Cerebellum (tissue), 4 donors: ENCODE measurements at places on chromosomes 1 and 21. TPM values are rescaled to one million over a fixed set of nuclear protein-coding genes. Genes with fewer than 3 reads are reported as not detected.

DNA sequence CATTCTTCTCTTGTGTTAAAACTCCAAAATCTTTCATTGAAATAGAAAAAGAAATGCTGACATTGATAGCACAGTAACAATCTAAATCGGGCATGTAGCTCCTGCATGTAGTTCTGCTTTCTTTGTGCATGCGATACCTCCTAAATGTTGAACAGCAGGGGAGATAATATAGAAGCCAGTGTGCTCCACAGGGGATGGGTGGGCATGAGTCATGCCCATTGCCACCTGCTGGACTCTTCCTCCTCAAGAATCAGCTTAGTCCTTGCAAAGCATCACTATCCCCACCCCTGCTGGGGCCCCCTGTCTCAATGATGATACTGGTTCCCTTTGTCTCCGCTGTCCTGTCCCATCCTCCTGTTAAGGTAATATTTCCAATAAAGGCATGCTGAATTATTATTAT is 203.0 kb downstream of the RWDD3 start:
- no peak for DNase-seq

DNA sequence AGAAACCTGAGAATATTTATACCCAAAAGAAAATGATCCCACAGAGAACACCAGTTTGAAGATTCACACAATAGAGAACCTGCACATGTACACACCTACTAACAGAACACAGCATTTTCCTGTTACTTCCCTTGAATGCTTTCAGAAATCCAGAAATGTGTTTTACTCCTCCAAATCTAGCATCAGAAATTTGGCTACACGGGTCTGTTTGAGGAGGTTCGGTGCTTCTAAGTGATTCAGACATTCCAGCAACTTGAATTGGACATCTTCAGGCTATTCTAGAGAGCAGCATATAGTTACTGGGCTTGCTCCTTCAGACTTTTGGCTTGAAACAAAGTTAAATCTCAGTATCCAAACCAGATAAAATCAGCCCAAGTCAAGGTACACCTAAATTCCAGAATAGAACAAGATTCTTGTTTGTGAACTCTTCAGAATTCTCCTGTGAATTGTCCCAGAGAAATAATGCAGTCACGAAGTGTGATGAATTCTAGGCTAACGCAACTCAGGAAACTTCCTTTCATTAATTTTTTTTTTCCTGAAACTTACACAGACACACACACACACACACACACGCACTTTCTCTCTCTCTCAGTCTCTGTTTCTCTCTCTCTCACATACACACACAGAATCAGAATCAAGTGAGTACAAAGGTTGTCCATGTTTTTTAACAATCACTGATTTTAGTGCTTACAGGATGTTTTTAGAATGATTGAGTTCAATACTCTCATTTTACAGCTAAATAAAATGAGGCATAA is 278.4 kb upstream of the SNX7 start:
- no peak for DNase-seq

GRCh38 chr1:198641501-198641900 is 2.7 kb downstream of the PTPRC start:
- no peak for DNase-seq

GRCh38 chr1:154796303-154796892 is 73.7 kb downstream of the KCNN3 start:
- DNase-seq = no peak

DNA sequence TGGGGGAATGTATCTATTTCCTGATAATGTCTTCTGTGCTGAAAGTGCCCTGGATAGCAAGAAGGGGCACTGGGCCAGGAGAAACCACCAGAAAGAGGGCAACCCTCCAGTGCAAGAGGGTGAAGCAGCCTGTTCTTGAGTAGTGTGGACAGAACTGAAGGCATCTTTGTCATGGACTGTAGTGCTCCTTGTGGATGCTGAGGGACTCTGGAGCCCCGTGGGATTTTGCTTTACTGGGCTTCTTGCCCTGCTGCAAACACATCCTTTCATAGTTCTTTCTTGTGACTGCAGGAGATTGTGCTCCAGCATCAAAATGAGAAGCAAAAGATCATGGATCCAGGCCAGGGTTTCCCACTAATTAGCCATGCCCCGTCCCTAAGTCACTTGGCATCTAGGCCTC is 300.6 kb downstream of the ZNF326 start:
- no peak for DNase-seq

DNA sequence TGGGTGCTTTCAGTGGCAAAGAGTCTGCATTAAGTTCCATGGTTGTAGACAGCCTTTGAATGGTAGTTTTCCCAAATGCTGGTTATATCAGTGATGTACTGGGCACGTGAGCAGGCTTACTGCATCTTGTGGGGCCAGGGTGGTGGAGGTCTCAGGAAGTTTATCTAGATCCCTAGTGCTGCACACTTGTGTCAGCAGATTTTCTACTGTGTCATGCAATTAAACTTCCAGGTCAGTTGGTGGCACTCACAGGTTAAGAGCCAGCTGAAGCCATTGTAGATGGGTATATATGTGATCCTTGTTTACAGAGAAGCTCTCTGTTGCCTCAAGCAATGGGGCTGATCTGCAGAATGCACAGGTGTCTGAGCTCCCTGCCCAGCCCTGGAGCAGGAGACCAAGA is 33.0 kb downstream of the FOXJ3 start:
- no peak for DNase-seq

DNA sequence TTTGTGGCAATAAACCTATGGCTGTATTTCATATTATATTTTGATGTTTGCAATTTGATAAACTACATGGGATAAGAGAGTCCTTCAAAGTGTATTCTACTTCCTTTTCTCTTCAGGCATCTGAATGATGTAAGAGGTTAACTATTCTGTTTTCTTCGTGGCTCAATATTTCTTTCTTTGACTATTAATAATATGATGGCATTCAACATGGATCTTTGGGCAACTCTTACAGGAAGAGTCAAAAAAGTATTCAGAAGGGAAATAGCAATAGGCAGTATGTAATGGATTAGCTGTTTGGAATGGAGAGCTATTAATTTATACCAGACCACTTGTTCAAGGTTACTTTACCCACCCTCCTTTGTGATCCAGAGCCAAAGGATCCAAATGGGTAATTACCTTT is 74.4 kb downstream of the HMCN1 start:
- DNase-seq = no peak

GRCh38 chr1:109935451-109935900 is 24.8 kb downstream of the CSF1 start:
- peak; percentile 88 for DNase-seq

The DNALI1 gene
- total RNA-seq = 12.8 TPM

The KIF26B gene
- total RNA-seq = 22.0 TPM

The SPRR3 gene
- total RNA-seq = not detected
